ENCODE measurements at places on chromosomes 7 and 10.
A peak's percentile ranks its signal among the peaks of the same experiment; 100 is the strongest.

- no peak for DNase-seq
Observed at GRCh38 chr7:95470452-95470851, 15.3 kb upstream of the ASB4 start.

DNA sequence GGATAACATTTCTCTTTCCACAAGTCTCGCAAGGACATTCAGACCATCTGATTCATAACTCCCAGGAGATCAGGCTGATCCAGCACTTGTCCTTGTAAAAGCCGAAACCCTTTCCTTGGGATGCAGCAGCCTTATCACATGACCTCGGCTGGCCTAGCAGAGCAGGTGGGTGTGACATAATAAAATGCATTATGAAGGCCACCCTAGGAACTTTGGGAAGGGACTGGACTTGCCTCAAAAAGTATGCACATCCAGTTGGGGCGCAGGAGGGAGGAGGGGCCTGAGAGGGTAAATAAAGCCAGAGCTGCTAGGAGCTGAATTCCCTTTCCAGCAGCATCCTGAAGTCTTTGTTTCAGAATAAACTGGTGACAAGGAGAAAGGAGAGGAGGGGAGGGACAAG is 260.8 kb downstream of the SNX13 start:
- peak; percentile 55 for DNase-seq

DNA sequence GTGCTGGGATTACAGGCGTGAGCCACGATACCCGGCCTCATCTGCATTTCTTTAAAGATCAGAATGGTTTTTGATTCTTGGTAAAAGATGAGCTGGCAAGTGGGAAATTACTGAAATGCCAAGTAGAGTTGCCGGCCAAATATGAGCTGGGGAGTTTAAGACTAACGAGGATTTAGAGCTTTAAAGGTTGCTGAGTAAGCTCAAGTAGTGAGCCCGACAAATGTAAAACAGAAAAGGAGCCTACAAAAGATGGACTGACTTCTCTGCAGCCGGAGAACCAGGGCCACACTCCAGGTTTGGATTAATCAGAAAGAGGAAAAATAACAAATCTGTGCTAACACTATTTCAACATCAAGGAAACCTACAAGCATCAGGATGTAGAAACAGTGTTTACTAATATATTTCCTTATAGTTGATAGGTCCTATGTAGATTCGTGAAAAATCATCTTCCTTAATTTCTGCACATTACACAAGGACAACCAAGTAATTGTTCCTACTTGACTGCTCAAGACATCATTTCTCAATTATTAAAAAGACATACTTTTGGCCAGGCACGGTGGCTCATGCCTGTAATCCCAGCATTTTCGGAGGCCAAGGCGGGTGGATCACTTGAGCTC is 49.6 kb downstream of the MPP7 start:
- DNase-seq, result no peak

DNA sequence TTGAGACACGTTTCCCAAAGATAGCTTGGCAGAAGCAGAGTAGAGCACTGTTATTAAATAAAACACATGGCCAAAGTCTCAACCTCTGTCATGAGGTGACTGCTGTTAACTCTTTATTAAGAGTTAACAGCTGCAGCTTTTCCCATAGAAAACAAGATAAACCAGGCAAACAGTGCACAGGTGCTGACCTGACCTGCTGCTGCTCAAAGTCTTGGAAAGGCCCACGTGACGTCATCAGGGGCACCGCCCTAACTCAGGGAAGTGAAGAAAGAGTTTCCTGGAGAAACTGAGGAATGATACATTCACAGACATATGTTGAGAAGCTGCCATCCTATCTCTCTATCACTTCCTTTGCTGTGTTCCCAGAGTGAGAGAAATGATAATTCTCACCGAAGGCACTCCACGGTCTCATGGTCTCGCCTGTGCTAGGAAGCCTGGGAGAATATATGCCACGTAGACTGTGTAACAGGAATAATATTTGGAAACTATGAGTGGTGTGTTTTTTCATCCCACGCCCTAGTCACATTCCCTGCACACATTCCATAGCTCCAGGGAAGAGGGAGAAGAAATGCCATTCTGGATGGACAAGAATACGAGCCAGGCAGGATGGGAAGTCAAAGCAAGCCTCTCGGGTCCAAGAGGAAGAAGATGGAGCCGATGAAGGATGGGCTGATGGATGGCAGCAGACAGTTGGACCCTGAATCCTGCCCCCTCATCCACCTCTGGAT is 146.2 kb upstream of the NFE2L3 start:
- no peak for DNase-seq

GRCh38 chr10:77773631-77774426 is 136.2 kb upstream of the KCNMA1 start:
- peak; percentile 40 for DNase-seq

DNA sequence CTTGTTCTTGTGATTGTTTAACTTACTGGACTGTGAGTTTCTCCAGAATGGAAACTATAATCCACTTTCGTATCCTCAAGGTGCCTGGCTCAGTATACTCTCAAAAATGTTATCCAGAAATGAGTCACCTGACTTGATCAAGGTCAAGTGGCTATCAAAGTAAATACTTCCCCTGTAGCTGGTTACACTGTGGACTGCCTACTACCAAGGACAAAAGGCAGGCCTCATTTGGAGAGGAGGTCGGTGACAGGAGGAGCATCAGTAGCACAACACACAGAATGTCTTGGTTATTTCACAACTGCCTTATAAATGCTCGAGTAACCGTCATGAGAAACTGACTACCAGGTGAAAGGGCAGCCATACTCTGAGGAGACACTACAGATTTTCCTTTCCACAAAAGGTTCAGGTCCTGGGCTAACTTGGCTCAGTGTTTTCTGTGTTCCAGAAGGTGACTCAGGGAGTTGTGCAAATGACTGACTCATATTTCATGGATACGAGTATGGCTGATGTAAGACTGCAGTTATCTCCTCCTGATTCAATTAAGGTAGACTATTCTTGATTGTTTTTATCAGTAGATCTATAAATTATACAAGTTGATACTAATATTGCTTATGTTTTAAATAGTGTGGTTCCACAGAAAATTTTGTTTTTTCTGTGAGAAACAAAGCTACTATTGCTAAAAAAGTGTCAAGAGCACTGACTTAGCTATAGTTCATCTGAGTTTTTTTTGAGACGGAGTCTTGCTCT is 4.2 kb upstream of the CCNY start:
- DNase-seq, result no peak

GRCh38 chr10:124641282-124642087 is 102.7 kb downstream of the FAM53B start:
- DNase-seq, result no peak

- no peak for DNase-seq
Observed at GRCh38 chr10:110629680-110630191, 14.4 kb upstream of the RBM20 start.

DNA sequence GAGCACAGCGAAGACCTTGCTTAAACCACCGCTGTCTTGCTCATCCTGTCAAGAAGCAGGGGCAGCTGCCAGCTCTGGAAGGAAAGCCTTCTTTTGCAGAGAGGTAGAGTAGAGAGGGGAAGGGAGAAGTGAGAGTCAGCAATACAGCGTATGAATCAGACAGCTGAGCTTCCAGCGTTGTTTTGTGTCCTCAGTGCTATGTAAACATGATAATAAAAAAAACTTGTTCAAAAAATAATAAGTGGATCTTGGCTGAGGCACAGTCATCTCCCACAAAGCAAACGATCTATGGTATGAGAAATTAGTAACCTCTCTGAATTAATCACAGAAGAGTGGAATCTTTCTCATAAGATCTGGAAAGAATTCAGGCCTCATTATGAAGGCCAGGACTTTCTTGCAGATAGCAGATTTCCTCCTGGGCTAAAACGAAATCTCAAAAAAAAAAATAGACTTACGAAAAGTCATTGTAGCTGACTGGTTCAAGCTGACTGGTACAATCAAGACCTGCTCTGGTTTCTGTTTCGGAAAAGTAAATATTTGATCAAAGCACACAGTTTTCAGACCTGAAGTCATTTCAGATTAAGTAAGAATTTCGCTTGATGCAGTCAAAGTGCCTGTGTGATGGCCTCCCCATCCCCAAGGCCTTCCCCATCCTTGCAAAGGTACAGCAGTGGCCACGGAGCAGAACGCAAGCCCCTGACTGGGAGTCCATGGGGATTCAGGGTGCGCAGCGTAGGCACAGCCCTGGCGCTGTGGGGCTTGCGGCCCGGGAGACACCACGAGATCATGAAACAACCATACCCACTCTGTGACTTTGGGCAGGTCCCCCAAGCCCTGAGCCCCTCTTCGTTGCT is 29.4 kb downstream of the CHST15 start:
- DNase-seq, result no peak

DNA sequence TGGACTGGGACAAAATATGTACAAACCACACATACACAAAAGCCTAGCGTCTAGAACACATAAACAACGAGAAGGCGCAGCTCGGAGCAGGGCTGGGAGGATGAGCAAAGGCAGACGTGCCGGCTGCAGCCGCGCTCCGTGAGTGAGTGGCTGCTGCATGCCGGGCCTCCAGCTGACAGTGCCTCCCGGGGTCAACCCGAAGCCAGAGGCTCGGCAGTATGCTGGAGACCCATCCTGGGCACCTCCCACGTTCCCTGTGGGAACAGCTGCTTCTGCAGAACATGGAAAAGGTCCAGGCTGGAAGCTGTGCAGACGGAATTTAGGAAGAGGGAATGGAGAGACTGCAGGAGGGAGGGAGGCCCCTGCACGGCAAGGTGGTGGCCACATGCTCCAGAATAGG is 3.6 kb upstream of the GPR146 start:
- DNase-seq, result no peak

DNA sequence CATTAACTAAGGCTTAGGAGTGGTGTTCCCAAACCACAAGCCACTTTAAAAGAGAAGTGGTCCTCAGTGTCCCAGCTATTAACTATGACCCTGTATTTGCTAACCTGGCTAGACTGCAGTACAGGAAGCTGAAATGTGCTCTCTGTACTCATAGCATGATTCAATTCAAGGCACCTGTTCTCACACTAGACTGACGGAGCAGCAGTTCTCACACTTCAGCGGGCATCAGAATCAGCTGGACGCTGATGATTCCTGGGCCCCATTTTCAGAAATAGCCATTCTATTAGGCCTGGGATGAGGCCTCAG is 24.5 kb upstream of the MSRB2 start:
- DNase-seq, result no peak

- DNase-seq, result peak; percentile 78
Observed at GRCh38 chr10:22997096-22997495, 69.2 kb downstream of the ARMC3 start.

- DNase-seq, result no peak
Observed at GRCh38 chr10:99426689-99427088, 3.7 kb downstream of the GOT1 start.

GRCh38 chr10:62540389-62540788 is 166.2 kb downstream of the ZNF365 start:
- DNase-seq, result no peak

DNA sequence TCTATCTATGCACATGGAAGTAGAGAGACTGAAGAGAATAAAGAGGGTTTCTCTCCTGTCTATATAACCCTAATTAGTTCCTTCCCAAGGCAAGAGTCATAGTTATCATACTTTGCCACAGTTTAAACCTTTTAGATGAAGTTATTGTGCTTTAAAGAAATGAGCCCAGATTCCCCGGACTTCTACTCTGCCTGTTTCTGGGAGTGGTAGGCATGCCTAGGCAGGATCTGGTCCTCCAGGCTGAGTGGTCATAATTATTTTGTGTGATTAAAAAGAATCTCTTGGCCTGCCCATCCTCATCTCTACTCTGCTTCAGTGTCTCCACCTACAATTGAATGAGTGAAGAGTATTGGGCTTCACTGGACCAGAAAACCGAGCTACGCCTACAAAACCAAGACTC is 179.2 kb downstream of the IMMP2L start:
- DNase-seq, result no peak

DNA sequence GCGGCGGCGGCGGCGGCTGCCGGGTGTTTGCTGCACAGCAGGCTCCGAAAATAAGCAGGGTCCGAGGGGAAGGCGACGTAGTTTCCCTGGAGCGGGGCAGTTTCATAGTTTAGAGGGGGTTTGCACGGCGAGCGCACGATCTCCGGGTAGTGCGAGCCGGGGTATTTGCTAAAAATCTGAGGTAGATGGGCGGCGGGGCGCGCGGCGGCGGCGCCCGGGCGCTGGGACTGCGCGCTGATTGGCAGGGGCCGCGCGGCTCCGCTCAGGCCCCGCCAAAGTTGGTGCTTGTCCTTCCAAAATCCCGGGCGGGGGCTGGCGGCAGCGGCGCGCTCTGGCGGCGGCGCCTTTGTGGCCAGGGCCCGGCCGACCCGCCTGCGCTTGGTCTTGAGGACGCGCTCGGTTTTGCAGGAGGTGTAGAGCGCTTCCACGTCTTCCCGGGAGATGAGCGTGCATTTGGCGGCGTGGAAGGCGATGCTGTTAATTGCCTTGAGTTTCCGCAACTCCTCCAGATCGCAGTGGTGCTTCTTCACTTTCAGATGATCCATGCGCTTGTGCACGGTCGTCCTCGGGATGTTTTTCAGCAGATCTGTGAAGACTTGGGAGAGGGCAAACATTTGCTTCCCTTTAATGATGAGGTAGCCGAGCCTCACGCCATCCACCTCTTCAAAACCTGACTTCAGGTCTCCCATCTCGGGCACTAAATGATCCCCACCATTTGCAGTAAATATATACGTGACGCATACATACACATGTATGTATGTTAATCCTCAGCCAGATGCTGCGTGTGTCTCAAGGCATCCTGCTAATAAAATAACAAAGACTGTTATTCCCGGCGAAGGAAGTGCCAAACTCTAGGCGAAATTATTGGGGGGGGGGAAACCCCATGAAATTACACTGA is 8.1 kb downstream of the SKIDA1 start:
- peak; percentile 90 for DNase-seq

GRCh38 chr10:103855424-103855823 is at the start of gene SH3PXD2A:
Gene SH3PXD2A (minus strand): TSS chr10:103855576. CDS start chr10:103855266, 310 bp downstream.
- peak; percentile 84 for DNase-seq

DNA sequence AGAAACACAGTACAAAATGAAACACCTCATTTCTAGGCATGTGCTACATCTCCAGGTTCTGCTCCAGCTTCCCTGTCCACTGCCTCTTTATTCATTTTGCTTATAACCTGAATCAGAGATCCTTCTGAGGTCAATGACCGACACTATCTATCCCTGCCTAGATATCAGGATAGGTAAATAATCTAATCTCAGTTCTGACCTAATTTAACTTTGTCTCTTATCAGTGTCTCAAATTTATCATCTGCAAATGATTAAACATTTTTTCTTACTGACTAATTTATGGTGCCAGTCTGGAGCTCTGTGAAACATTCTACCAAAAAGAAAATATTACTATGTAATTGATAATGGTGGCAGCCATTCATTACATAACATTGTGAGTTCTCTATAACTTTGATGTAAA is 61.1 kb downstream of the SGCE start:
- DNase-seq, result no peak

- DNase-seq, result no peak
Observed at GRCh38 chr7:141355032-141355431, 196.2 kb upstream of the AGK start.

- DNase-seq, result no peak
Observed at GRCh38 chr7:155728116-155728515, 83.7 kb downstream of the RBM33 start.

- peak; percentile 94 for DNase-seq
Observed at GRCh38 chr7:1664711-1665548, 5.1 kb upstream of the ELFN1 start.

All from endodermal cell (in vitro differentiated cells).